NCI-H2171 treated with DMSO at 0.1 percent for 48 hours (cell line): ENCODE measurements at places on chromosomes 12 and 14.
A peak's percentile ranks its signal among the peaks of the same experiment; 100 is the strongest.

- peak; percentile 41 for DNase-seq
Observed at GRCh38 chr12:67327466-67327865, 58.3 kb downstream of the CAND1 start.

- no peak for DNase-seq
Observed at GRCh38 chr14:94448071-94448808, 4.4 kb downstream of the SERPINA11 start.

- no peak for DNase-seq
Observed at GRCh38 chr12:79191391-79191790, 326.8 kb downstream of the SYT1 start.

- DNase-seq: peak; percentile 60
Observed at GRCh38 chr12:111298582-111299436, 70.1 kb downstream of the PHETA1 start.

GRCh38 chr14:33486332-33486890 is 464.5 kb downstream of the EGLN3 start:
- no peak for DNase-seq

DNA sequence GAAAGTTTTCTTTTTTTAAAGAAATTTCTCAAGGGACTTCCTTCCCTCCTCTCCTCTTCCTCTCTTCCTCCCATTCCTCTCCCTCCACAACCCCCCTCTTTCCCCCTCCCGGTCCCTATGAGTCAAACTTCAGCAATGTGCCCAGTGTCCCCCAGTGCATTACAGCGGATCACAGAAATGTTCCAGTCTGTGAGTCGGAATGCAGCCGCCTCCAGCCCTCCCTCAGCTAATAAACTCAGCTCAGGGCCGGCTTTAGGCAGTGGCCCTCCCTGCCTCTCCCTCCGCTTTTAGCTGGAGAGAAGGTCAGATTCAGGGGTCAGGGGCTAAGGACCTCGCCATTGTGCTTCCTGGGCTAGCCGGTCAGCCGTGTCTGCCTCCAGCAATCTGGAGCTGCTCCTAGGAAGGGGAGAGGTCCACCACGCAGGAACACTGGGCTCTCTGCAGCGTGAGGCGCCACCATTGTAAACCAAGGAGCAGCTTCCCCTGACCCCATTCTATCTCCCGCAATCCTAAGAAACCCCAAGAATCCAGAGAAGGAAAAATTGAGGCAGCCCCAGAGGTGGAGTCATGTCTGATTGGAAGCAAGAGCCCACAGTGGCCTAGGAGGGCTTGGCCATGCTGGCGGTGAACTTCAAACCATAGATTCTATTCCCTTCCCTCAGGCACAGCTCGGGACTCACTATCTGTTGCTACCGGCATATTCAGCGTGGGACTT is 1.1 kb upstream of the HDAC7 start:
- DNase-seq: no peak

DNA sequence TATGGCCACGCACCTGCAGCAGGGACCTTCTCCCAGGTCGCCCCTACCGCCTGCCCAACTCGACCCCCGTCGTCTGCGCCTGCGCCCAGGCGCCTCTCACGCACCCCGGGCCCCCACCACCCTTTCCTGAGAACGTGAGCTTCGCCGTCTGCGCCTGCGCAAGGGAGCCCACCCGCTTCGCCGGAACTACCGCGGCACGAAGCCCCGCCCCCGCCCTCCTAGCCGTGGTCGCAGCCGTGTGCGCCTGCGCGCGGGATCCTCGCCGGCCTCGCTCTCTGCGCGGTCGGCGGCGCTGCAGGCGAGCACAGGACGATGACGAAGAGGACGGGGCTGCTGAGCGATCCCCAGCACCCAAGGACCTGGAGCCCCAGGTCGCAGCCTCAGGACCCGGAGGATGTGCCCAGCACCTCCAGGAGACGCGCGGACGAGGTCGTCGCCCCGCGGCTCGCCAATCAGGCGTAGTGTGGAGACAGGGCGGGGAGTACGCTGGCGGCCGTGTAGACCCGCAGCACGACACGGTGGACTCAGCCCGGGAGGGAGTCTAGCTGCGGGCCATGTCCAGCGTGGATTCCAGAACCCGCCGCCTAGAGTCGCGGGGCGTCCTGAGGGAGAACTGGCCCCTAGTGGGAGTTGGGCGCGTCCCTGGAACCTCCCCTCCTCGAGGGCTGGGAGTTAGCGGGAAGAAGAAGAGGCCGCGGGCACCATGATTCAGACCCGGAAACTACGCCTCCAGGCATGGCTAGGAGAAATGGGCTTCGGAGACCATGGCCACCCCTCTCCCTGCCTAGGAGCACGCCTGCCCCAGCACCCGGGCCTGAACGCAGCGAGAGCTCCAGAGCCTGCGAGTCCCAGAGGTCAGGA is 1120.8 kb upstream of the TMEM132C start:
- no peak for DNase-seq

DNA sequence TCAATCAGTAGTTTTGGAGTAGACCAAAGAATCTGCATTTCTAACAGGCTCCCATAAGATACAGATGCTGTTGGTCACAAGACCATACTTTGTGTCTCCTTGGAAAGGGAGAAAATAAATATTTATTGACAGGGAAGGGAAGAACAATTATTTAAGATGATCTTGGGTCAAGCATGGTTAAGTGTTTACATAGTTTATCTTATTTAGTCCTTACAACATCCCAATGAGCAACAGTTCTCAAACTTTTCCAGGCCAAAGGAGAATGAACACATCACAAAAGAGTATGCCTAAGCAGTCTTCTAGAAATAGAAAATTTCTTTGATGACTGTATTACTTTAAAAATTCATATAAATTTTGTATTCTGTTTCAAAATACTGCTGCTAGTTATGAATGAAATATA is 8.8 kb downstream of the LPCAT3 start:
- no peak for DNase-seq

- no peak for DNase-seq
Observed at GRCh38 chr12:125633686-125634085, 568.5 kb downstream of the AACS start.

GRCh38 chr12:23066095-23066494 is 441.1 kb downstream of the ETNK1 start:
- DNase-seq: no peak

GRCh38 chr12:94123127-94123526 is 25.2 kb upstream of the PLXNC1 start:
- no peak for DNase-seq

DNA sequence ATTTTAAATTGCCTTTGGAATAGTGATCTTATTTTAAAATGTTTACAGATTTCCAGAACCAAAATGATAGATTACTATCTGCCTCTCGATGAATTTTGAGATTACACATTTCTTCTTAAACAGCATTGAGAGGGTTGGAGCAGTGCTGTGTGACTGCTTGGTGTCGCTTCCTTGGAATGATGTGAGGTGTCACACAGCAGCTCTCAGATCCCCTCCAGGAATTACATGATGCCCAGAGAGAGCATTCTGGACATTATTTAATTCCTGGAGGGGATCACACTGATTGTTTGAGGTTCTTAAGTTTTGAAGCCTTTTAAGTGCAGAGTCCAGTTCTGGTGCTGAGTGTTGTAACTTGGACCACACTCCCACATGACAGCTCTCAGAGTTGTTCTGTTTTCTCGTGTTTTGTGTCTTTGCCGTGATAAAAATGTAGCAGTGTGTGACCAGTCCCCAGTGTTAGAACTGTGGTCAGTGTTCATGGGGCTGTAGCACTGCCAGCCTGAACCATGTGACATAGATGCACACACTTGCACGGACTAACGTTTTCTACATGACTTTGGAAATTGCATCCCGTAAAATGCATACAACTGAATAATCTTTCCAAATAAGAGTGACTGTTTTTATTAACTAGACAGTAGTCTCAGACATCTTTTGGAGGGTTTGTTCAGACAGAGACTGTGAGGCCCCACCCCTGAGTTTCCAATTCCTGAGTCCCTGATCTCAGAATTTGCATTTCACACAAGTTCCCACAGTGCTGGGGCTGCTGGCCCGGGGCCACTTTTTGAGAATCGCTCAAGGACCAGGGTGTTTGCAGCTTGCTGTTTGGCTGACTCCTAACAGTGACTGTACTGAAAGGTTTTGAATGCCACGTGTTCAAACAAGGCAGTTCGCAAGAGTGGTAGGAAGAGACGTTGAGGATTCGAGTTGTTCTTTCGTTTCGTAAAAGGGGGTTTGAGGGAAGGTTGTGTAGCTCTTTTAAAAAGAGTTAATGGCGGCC is 26.0 kb downstream of the XRCC3 start:
- DNase-seq: no peak

- no peak for DNase-seq
Observed at GRCh38 chr14:106414464-106414863, 888.1 kb downstream of the TMEM121 start.

DNA sequence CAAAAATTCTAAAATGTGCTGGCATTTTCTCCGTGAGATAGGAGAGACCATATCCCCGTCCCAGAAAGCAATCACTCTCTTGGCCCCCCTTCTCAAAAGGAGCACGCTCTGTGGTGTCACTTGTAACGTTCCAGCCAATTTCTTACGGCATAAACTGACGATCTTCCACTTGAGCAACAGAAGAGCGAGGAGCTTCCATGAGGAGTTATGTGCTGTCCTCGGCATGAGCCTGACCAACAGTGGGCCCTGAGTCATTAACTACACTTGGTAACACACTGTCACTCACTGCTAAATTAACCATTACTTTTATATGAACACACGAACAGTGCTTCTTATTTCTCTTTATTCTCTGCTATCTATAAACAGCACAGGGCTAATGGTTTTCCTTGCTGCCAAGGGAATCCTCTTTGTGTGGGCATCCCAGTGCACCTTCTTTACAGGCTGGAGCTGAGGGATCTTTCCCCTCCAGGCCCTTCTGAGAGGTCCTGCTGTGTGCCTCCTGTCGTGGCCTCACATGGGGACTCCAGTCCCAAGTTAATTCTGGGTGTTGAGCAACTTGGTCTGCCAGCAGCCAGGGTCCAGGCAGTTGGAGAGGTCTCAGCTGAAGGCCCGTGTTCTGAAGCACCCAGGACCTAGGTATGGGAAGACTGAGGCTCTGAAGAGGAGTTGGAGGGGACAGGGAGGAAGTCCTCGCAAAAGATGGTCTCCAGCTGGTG is 9.4 kb downstream of the SLC6A13 start:
- no peak for DNase-seq

- DNase-seq: peak; percentile 98
Observed at GRCh38 chr14:24188251-24189058, at the start of gene IPO4. Gene IPO4, minus strand, starts transcription at chr14:24188816. Its CDS starts 29 bp downstream, at chr14:24188787.

DNA sequence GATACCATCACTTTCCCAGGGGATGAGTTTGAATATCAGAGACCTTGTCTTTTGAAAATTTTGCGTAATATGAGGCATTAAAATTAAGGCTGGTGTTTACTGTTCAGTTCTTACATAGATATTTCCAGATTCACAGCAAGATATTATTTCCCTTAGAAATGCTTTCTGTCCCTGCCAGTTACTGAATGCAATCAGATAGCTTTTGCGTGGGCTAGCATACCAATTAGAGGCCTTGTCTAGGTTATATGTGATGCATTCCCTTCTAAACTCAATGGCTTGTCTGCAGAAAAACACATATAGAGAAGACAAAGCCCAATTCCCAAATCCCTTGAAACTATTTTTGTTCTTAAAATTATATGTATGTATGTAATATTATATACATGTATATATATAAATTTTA is 167.8 kb downstream of the RMST start:
- no peak for DNase-seq

DNA sequence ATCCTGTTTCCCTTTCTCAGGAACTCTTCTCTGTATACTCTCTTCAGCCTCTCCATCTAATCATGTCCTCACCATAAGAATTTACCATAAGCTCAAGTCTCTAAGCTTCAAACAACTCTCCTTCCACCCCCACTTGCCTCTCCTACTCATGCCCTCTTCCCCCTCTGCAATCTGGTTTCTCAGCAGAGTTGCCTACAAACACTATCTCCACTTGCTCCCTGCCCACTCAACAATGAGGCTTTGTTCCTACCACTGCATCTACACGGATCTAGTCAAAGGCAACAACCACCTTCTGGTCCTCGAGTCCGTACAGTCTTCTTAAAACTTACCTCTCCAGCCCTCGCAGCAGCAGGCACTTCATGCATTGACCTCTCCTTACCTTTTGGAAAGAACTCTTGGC is 17.2 kb upstream of the FBLN5 start:
- no peak for DNase-seq
